ENCODE measurements at places on chromosomes 7 and 10. TPM values are rescaled to one million over a fixed set of nuclear protein-coding genes. Genes with fewer than 3 reads are reported as not detected.

The DYNC1I1 gene
- total RNA-seq, result not detected

The TWIST1 gene
- not detected for total RNA-seq

The CALCR gene
- total RNA-seq, result not detected

The OR2A42 gene
- total RNA-seq, result 0.13 TPM

The CDC14C gene
- total RNA-seq, result not detected

The CTBP2 gene
- total RNA-seq, result 2.0 TPM

The ST7 gene
- total RNA-seq, result 1.6 TPM

The CDHR3 gene
- total RNA-seq, result 6.5 TPM

DNA sequence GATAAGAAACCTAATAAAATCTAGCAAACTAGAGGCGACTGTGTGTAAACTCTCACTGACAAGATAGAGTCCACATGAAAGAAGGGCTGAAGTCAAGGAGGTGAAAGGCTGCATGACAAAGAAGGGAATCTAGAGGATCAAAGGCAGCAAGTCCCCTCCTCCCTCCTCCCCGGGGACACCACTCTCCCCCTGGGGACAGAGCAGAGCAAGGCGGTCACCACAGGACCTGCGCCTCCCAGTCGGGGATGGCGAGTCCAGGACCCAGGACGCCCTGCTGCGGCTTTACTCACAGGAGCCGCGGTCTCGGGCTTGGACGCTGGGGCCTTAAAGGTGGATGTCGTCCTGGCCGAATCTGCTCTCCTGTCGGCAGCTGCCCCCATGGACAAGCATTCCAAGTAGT lies 22.4 kb downstream of the BRI3 start:
- H3K27me3 ChIP-seq, result no peaks in the 10 kb centered on the region
- DNase-seq, result no peak
- H3K36me3 ChIP-seq, result peaks cover 3% of the 10 kb centered on the region
- H3K27ac ChIP-seq, result no peak overlapping the region

- no peak overlapping the region for H3K4me3 ChIP-seq
- H3K36me3 ChIP-seq, result no peaks in the 10 kb centered on the region
- no peaks in the 10 kb centered on the region for H3K27me3 ChIP-seq
- no peaks in the 10 kb centered on the region for H3K4me1 ChIP-seq
Observed at GRCh38 chr7:95478272-95479037, 7.3 kb upstream of the ASB4 start.

GRCh38 chr10:25914776-25915175 lies 19.3 kb upstream of the MYO3A start:
- no peaks in the 10 kb centered on the region for H3K4me1 ChIP-seq
- no peak overlapping the region for H3K4me3 ChIP-seq
- no peak for DNase-seq
- H3K36me3 ChIP-seq, result no peaks in the 10 kb centered on the region

DNA sequence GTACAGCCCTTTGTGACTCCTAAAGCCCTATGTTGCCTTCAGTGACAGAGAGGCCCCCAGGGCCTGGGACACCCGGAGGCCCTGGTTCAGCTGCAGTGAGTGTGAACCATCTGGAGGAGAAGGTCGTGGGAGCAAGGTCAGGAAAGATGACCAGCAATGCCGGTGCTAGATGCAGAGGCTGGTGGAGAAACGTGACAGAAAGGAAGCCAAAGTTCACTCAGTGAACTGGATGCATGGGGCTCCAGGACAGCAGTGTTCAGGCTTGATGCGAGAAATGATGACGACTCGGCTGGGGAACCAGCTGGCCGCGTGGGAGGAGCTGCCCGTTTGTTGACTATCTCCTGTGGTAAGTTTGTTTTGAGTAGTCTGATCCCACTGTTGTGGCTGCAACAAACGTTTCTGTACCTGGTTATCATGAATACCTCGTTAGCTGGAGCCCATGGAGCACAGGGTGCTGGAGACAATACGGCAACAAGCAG lies 54.1 kb upstream of the MKRN1 start:
- H3K4me1 ChIP-seq, result no peaks in the 10 kb centered on the region
- no peak overlapping the region for H3K27ac ChIP-seq
- DNase-seq, result no peak
- no peaks in the 10 kb centered on the region for H3K36me3 ChIP-seq

DNA sequence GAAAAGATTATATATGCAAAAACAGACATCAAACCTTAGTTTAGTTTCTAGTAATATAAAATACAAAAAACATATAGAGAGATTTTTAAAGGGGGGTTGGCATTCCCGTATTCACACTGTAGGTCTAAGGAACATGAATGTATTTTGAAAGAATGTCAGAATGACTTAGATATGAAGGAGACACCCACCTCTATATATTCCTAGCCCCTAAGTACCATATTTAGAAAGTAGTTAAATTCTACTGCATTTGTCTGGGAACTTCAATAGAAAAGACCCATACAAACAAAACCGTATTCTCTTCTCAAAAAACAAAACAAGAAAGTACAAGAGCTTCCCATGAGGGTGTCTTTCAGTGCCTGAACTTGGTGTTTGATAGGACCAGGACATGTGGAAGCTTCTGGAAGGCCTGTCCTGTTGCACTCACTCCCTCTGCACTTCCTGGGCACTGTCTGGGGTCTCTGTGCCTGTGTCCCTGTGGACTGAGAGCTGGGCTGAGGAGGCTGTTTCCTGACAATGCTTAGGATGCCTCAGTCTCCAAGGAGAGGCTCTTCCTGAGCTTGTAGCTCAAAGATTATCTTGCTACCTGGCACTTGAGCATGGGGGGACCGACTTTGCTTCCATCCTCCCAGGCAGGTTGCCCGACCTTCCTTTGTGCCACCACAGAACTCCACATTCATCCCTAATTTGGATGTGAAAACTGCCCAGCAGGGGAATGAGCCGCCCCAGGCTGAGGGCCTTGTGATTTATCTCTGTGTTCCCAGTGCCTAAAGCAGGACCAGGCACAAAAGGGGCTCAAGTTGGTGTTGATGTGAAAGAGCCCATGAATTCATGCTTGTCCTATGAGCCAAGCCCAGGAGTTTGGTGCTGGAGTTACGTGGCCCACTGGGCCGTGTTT lies 44.4 kb upstream of the KLF6 start:
- H3K27me3 ChIP-seq, result no peaks in the 10 kb centered on the region
- H3K36me3 ChIP-seq, result no peaks in the 10 kb centered on the region
- peak overlapping the region; percentile 65 for H3K4me3 ChIP-seq
- peak overlapping the region; percentile 73 for H3K27ac ChIP-seq
- H3K4me1 ChIP-seq, result peaks cover 17% of the 10 kb centered on the region

DNA sequence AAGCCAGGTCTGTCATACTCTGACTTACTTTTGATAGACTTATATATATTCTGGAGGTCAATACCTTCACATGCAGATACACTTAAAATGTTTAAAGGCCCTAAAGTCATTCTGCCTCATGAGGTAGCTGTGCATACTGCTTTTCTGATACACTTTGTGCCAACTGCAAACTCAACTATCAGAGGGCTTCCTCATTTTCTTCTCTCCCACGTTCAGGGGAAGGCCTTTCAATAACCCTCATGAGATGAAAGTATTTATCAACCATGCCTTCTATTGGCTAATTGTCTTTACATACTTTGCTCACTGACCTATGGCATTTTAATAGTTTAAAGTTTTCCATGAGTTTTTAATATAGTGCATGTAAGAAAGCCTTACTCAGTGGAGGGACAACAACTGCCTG lies 112.7 kb upstream of the AMPH start:
- H3K4me3 ChIP-seq, result no peak overlapping the region
- H3K36me3 ChIP-seq, result peaks cover 5% of the 10 kb centered on the region
- no peaks in the 10 kb centered on the region for H3K4me1 ChIP-seq
- no peaks in the 10 kb centered on the region for H3K27me3 ChIP-seq
- no peak overlapping the region for H3K27ac ChIP-seq

GRCh38 chr7:92691578-92691977 lies 101.4 kb upstream of the FAM133B start:
- no peaks in the 10 kb centered on the region for H3K27me3 ChIP-seq
- H3K4me3 ChIP-seq, result no peak overlapping the region
- no peaks in the 10 kb centered on the region for H3K36me3 ChIP-seq
- H3K27ac ChIP-seq, result no peak overlapping the region

DNA sequence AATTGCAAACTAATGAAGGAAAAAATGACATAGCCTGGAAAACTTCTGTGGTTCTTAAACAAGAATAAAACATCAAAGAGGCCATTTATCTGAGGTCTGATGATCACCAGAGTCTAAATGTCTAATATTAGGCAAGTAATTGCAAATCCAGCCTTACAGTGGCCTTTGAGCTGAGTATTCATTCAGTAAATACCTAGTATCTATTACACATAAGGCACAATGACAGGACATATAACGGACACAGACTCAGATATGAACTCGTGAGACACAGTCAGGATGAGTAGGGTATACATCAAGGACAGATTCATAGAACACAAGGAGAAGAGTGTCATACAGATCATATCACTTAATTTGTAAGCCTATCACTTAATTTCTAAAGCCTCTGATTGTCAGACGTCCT lies 16.8 kb downstream of the GPAM start:
- H3K27me3 ChIP-seq, result no peaks in the 10 kb centered on the region
- H3K27ac ChIP-seq, result no peak overlapping the region
- no peak overlapping the region for H3K4me3 ChIP-seq
- DNase-seq, result no peak

- no peaks in the 10 kb centered on the region for H3K36me3 ChIP-seq
- no peak for DNase-seq
- H3K4me1 ChIP-seq, result no peaks in the 10 kb centered on the region
- no peak overlapping the region for H3K27ac ChIP-seq
- no peak overlapping the region for H3K4me3 ChIP-seq
Observed at GRCh38 chr7:153399554-153399940, 640.0 kb downstream of the ACTR3B start.

- H3K27me3 ChIP-seq, result no peaks in the 10 kb centered on the region
- no peaks in the 10 kb centered on the region for H3K36me3 ChIP-seq
- DNase-seq, result no peak
Observed at GRCh38 chr10:122499491-122499941, 38.2 kb downstream of the HTRA1 start.

DNA sequence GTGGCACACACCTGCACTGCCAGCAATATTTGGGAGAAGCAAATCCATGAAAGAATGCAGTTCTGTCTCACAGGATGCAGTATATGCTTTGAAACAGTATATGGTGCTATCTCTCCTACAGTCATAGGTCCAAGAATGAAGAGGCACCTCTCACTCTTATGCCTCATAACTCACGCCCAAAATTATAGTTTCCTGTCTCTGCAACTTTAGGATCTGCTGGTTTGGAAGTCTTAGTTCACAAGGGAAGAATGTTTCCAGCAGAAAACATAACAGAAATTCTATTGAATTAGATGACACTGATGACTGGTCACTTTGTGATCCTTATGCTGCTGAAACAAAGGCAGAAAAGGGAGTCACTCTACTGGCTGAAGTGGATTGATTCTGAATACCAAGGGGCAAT lies 5.7 kb downstream of the C10orf67 start:
- no peak for DNase-seq
- H3K4me1 ChIP-seq, result no peaks in the 10 kb centered on the region
- H3K36me3 ChIP-seq, result no peaks in the 10 kb centered on the region
- H3K27ac ChIP-seq, result no peak overlapping the region
- H3K4me3 ChIP-seq, result no peak overlapping the region
- H3K27me3 ChIP-seq, result no peaks in the 10 kb centered on the region

- no peaks in the 10 kb centered on the region for H3K27me3 ChIP-seq
- DNase-seq, result no peak
- H3K36me3 ChIP-seq, result no peaks in the 10 kb centered on the region
- no peaks in the 10 kb centered on the region for H3K4me1 ChIP-seq
- peak overlapping the region; percentile 51 for H3K4me3 ChIP-seq
Observed at GRCh38 chr7:70694971-70695794, 436.8 kb upstream of the GALNT17 start.

DNA sequence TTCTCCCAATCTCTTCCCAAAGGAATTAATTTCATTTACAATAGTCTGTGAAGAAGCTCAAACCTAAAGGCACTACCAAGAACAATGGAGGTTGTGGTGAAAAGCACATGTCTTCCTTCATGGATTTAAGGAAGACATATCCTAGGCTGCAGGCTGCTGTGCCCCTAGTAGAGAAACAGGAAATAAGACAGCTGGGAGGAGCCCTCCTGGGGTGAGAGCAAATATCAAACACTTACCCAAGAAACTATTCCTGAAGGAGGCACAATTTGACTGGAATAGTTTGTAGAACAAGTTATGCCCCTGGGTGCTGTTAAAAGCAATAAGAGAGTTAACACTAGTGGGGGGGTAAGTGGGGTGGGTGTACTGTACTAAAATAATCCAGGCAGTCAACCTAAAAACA lies 30.1 kb downstream of the PDZD8 start:
- H3K36me3 ChIP-seq, result no peaks in the 10 kb centered on the region
- no peak overlapping the region for H3K27ac ChIP-seq
- H3K27me3 ChIP-seq, result no peaks in the 10 kb centered on the region
- H3K4me1 ChIP-seq, result peaks cover 9% of the 10 kb centered on the region

- H3K4me3 ChIP-seq, result no peak overlapping the region
- H3K36me3 ChIP-seq, result no peaks in the 10 kb centered on the region
- no peaks in the 10 kb centered on the region for H3K27me3 ChIP-seq
- no peaks in the 10 kb centered on the region for H3K4me1 ChIP-seq
- no peak overlapping the region for H3K27ac ChIP-seq
- no peak for DNase-seq
Observed at GRCh38 chr7:142088022-142088714, 23.4 kb upstream of the MGAM2 start.

DNA sequence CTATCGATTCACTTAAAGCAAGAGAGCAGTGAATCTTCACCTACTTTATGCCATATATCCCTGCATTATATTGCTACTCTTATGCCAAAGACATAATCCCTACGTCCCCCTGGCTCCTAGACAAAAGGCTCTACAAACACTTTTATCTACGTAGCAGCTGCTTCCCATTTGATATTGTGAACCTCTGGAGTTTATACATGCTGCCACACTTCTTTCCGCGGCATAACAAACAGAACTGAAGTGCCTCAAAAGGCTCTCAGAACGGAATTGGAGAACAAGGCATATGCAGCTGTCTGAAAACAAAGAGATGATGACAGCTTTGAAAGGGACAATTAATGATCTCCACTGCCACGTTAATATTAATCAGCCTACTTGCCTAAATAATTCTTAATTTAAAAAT lies 985.6 kb upstream of the LRRN3 start:
- no peaks in the 10 kb centered on the region for H3K36me3 ChIP-seq
- no peaks in the 10 kb centered on the region for H3K4me1 ChIP-seq
- no peak for DNase-seq
- H3K4me3 ChIP-seq, result no peak overlapping the region
- H3K27ac ChIP-seq, result no peak overlapping the region

DNA sequence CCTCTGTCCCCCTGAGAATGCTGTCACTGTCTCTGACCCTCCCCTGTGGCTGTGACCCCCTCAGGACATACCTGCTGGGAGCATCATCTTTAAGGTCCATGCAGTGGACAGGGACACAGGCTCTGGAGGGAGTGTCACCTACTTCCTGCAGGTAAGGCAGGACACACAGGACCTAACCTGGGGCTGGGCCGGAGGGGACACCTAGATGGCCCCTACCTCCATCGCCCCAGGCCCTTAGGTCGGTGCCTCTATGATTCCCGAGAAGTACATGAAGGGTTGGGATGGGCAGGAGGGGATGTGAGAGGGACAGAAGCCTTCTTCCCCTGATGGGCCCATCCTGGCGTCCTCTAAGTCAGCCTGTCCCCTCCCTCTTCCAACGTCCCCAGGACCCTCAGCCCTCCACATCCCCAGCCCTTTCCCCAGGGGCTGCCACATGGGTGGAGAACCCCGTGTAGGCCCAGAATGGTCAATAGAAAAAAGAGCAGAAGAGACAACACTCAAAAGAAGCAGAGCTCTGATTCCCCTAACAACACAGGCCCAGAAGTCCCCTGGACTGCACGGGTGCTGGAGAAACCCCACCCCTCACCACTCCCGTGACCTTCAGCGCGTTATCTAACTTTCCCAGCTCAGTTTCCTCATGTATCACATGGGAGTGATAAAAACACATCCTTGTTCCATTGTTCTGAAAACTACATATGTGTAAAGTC lies 6.4 kb downstream of the CDHR1 start:
- no peak overlapping the region for H3K4me3 ChIP-seq
- H3K27ac ChIP-seq, result no peak overlapping the region
- H3K4me1 ChIP-seq, result no peaks in the 10 kb centered on the region
- no peak for DNase-seq
- no peaks in the 10 kb centered on the region for H3K27me3 ChIP-seq

Measured in naive thymus-derived CD4-positive, alpha-beta T cell (primary cell).